ENCODE measurements at places on chromosomes 7 and 10.

- peak; percentile 88 for DNase-seq
These were observed 724 bp downstream of the BBIP1 start for GRCh38 chr10:110918269-110918642.

GRCh38 chr10:13349463-13350274 lies 1.6 kb upstream of the SEPHS1 start:
- DNase-seq: no peak

- DNase-seq: no peak
These were observed 37.5 kb upstream of the AOAH start for GRCh38 chr7:36761835-36762234.

DNA sequence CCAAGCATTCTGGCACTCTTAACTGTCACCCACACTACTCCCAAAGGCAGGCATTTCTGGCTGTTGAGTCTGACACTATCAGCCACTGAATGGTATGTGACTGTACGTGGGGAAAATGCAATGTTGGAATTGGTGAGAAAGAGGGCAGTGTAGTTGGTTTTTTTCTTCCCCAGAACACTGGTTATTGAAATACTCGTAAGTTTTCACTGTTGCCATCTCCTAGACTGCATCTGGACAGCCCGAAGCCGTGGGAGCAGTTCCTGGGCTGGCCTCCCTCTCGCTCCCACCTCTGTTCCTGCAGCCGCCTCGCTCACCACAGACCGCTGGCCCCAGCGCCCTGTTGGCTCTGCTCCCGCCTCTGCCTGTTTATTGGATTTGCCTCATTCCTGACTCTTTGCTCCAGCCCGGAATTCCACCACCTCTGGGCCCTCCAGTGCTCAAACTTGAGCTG lies 5.7 kb downstream of the PLCE1 start:
- no peak for DNase-seq

DNA sequence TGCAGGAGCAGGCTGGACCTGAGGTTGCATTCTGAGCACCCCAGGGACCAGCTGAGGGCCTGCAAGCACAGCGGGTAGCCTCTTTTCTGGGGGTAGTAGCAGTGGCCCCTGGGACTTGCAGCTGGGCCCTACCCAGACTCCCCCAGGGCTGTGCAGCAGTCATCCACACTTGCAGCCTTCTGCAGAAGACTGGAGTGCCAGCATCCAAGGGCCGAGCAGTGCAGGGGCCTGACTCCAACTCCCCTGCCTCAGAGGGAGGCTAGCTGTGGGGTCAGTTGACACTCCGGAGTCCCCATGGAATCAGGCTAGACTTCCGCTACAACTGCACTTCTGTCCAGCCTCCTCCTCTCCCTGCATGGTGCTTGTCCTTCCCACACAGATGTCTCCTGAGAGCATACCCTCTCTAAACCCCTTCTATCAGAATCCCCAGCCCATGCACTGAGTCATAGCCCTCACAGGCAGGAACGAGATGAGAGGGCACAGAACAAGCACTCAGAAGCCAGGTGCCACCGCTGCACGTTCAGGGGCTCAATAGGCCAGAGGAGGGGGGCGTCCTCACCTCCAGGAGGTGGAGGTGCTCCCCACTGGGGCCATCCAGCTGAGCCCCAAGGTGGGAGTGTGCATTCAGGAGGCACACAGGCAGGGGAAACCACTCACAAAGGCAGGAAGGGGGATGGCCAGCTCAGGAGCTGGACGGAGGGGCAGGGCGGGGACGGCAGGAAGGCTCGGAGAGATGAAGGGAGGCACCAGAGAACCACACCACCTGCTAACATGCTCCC lies 7.5 kb downstream of the RASGEF1A start:
- DNase-seq: no peak

GRCh38 chr7:49775065-49775948 lies 1.9 kb downstream of the VWC2 start:
- DNase-seq: no peak

- peak; percentile 93 for DNase-seq
These were observed 32.6 kb downstream of the TMEM270 start for GRCh38 chr7:73893342-73894101.

DNA sequence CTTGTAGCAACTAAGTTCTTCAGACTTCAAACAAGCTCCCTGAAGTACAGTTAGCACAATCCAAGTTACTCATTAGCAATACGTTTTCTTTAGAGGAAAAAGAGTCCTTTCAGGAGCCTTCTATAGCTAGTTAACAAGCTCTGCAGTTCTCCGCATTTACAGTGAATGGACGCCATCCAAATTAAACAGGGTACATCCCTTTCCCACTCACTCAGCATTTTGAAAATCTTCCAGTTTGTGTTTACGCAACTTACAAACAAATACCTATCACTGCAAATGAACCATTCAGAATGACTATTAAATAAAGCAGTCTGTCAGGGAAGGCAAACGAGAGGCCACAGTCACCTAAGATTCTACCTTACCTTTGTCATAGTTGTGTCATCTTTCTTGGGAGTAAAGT lies 84.5 kb downstream of the RNF32 start:
- DNase-seq: no peak

DNA sequence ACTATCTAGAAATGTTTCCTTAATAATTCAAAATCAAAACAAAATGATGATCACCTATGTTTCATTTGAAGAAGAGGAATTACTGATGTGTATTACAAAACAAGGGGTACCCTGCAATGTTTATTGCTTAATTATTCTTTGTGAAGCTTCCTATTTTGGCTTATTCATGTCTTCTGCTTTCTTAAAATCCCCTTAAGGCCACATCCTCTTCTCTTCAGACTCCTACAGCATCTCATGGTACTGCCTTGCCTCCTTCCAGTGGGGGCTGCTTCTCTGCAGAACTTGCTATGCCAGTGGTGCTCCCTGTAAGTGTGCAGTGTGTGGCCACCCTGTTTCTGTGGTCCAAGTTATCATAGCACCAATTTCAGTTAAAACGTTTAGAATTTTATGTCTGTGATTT lies 35.0 kb downstream of the CCDC146 start:
- DNase-seq: no peak

- DNase-seq: no peak
These were observed 177.6 kb upstream of the PITRM1 start for GRCh38 chr10:3350205-3350604.

GRCh38 chr10:62852961-62853702 lies 37.0 kb upstream of the EGR2 start:
- no peak for DNase-seq

DNA sequence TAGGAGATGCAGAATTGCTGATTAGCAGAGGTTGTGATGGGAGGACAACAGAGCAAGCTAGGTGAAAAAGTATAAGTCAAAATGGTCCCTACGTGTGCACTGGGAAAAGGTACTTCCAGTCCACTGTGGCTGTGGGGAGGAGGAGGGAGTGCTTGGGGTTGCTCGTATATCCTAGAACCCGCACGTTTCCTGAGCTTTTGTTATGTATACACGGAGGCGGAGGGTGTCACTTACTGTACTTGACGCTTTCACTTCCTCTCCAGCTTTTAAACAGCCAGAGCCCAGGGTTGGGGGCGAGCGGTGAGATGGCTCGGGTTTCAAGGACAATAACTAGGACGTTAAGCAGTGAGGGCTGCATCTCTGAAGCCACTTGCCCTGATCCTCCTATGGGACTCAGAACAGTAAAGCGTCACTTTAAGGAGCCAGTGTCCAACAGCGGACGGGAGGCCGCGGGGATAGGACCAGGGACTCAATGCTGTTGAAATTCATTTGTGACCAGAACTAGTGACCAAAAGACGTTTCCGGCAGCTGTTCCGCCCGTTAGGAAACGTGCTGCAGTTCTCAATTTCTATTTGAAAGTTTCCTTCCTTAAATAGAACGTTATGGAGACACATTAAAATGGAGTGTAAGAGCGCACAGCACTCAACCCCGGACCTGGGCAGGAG lies 985 bp upstream of the ETV1 start:
- DNase-seq: peak; percentile 70

GRCh38 chr10:77513781-77514331 lies 123.8 kb downstream of the KCNMA1 start:
- DNase-seq: peak; percentile 23

- DNase-seq: no peak
These were observed 18.3 kb downstream of the KLLN start for GRCh38 chr10:87844837-87845623.

GRCh38 chr7:81487516-81487915 lies 282.3 kb downstream of the HGF start:
- DNase-seq: no peak

DNA sequence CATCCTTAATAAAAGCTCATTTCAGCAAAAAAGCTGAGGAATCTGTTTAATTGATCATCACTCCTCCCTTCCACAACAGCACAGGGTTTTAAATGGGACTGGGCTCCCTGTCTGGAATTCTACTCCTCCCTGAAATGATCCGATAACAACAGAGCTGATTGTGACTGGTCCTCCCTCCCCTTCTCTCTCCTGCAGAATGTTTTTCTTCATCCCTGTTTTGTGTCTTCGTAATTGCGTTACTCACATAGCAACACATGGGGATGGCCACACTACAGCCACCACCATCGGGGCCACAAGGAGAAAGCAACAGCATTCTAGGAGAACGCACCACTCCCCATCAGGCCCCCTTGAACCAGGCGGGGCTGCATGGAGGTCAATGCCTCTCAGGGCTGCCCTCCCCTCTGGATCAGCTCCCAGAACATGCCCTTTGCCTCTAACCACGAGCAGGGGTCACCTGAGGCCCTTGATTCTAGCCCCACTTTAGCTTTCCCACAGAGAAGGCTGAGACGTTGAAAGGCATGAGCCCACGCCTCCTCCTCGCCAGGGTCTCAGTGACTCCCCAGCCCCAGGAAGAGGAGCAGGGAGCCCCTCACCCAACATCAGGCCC lies 152.6 kb downstream of the PLXNA4 start:
- no peak for DNase-seq

- DNase-seq: no peak
These were observed 35.8 kb downstream of the CREB3L2 start for GRCh38 chr7:137965942-137966640.

- no peak for DNase-seq
These were observed 488.3 kb downstream of the TNS3 start for GRCh38 chr7:47093320-47094234.

GRCh38 chr10:127577376-127578258 lies 28.5 kb downstream of the NPS start:
- peak; percentile 3 for DNase-seq

- DNase-seq: no peak
These were observed 104.5 kb upstream of the ZPBP start for GRCh38 chr7:50197549-50197948.

GRCh38 chr10:6024334-6024682 lies 37.9 kb downstream of the IL2RA start:
- no peak for DNase-seq

- no peak for DNase-seq
These were observed 23.7 kb downstream of the EPDR1 start for GRCh38 chr7:37943905-37944736.

DNA sequence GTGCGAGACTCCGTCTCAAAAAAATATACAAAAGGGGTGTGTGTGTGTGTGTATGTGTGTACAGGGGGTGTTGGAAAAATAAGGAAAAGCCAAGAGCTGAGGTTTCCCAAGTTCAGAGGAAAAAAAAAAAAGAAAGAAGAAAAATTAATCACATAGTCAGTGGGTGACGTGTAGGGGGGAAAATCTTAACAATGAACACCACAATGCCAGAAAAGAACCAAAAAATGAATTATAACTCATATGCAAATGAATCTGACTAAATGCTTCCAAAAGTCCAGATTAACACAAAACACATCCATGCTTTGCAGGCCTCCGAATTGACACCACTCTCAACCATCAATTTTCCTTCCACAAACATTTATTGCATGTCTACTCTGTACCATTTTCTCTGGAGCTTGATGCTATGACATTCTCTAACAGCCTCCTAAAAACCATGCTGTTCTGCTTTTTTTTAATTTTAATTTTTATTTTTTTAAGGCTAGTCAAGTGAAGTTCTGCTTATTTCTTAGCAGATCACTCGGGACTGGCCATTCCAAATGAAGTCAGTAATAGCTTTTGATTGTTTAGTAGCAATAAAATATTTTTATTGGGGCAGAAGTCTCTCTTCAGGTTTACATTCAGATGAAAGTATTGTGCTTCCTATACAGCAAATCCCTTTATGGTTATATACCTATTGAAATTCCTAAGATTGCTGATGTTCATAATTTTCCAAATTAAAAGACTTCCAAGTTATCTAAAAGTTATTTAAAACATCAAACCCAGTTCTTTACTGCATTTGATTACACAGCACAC lies 133.8 kb downstream of the CNOT4 start:
- DNase-seq: no peak

- DNase-seq: peak; percentile 92
These were observed 25.5 kb downstream of the NYAP1 start for GRCh38 chr7:100509231-100509630.

GRCh38 chr10:50063100-50063499 lies 4.7 kb upstream of the WASHC2A start:
- no peak for DNase-seq

- DNase-seq: no peak
These were observed 174.7 kb upstream of the TCF7L2 start for GRCh38 chr10:112775381-112775780.

- DNase-seq: no peak
These were observed 6.4 kb upstream of the FIGNL1 start for GRCh38 chr7:50456371-50457123.

Measured in DMS 273 treated with DMSO at 0.1 percent for 48 hours (cell line).